ENCODE measurements at places on chromosomes 5 and 9. TPM values are rescaled to one million over a fixed set of nuclear protein-coding genes. Genes with fewer than 3 reads are reported as not detected.

GRCh38 chr5:179596421-179596820 lies 27.1 kb downstream of the HNRNPH1 start:
- no peak for DNase-seq
- H3K36me3 ChIP-seq = peaks cover 37% of the 10 kb centered on the region
- H3K27ac ChIP-seq = no peak overlapping the region
- H3K4me1 ChIP-seq = no peaks in the 10 kb centered on the region

GRCh38 chr5:161105525-161105924 lies 253.5 kb upstream of the ATP10B start:
- H3K4me3 ChIP-seq = no peak overlapping the region
- H3K4me1 ChIP-seq = no peaks in the 10 kb centered on the region
- no peaks in the 10 kb centered on the region for H3K27me3 ChIP-seq
- no peaks in the 10 kb centered on the region for H3K36me3 ChIP-seq
- DNase-seq = no peak
- H3K27ac ChIP-seq = no peak overlapping the region

DNA sequence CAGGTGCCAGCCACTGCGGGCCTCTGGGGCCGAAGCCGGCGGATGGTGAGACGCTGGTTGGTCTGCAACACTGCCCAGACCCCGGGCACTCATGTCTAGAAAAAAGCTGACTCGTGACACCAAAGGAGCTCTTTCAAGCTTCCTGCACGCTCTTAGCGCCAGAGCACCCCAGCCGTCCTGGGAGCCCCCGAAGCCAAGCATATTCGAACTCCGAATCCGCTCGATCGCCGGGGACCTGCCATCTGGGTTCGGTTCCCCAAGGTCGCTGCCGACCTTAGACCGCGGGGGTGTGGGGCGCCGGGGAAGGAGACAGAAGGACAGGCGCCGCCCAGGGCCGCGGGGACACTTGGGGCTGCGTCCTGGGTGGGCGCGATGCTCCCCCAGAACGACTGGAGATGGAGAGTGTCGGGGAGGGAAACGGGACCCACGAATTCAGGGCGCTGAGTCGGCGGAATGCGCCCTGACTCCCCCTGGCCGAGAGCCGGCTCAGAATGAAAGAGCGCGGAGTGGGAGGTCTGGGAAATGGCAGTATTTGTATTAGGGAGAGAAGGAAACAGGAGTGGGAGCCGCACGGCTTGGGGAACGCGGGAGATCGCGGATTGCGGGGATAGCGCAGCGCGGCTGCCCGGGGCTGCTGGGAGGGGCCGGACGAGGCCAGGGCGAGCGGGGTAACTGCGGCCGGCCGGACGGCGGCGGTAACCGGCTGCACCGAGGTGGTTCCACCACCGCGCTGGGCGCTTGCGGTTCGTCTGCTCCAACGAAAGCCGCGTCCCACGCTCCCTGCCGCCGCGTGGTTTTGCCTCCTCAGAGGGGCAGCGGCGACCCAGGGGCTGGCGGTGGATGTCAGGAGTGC lies 20.1 kb upstream of the MARCHF6 start:
- no peaks in the 10 kb centered on the region for H3K36me3 ChIP-seq
- DNase-seq = no peak
- H3K27ac ChIP-seq = no peak overlapping the region
- peak overlapping the region; percentile 75 for H3K4me3 ChIP-seq

DNA sequence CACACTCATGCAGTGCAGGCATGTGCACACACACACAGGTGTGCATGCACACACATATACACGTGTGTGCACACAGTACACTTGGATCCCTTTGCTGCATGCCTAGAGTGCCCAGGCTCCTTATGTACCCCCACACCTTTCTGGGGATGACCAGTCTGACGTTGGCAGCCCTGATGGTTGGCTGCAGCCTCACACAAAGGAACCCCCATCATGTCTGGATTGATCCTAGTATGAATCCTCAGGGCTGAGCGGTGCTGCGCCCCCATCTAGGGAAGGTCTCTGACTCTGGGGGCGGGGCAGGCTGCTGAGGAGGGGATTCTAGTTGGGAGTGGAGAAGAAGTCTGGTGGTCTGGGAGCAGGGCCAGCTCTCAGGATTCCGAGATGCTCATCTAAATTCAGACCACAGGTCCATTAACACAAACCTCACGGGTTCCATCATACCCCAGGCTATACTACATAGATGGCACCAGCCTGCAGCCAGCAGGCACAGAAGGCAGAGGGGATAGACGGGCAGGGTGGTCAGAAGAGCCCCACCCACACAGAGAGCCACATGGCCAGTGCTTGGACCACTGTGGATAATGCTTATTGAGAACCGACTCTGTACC lies 50.5 kb upstream of the OLFM1 start:
- peaks cover 5% of the 10 kb centered on the region for H3K27me3 ChIP-seq
- no peaks in the 10 kb centered on the region for H3K36me3 ChIP-seq
- DNase-seq = no peak

GRCh38 chr5:95600557-95600956 lies 19.3 kb upstream of the GPR150 start:
- peaks cover 5% of the 10 kb centered on the region for H3K36me3 ChIP-seq
- no peaks in the 10 kb centered on the region for H3K27me3 ChIP-seq
- no peak for DNase-seq
- H3K4me1 ChIP-seq = no peaks in the 10 kb centered on the region
- H3K27ac ChIP-seq = no peak overlapping the region

DNA sequence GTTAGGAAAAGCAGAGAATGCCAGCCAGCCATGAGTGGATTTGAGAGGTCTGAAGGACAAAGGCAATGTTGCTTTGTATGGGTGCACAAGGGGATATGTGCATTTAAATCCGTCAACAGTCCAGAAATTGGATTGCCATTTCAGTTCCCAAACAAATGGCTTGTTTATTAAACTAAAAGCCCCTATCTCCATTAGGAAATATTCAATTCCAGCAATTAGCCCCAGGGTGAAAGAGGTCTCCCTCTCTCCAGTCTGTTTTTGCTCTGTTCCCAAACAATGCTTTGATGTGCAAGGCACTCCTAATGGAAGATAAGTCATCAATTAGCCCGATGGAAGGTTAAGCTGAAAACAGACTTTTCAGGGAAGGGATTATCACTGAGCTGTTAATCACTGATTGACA lies 101.3 kb downstream of the C9orf152 start:
- no peaks in the 10 kb centered on the region for H3K27me3 ChIP-seq
- peaks cover 11% of the 10 kb centered on the region for H3K4me1 ChIP-seq
- DNase-seq = no peak

DNA sequence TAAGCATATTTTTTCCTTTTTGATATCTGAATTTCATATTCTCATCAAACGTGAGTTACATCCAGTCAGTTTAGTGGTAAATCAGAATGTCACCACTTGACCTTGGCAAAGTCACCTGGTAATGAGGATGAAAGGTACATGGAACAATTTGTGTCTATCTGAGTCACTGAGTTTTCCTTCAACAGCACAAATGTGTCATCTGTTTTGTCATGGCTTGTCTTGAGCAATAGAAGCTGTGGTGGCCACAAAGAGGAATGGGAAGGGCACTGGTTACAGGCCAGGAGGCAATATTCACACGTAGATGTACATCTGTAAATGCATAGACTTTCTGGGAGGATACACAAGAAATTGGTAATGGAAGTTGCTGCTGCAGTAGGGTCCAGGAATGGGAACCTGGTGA lies 8.4 kb upstream of the ZNF474 start:
- no peaks in the 10 kb centered on the region for H3K36me3 ChIP-seq
- no peaks in the 10 kb centered on the region for H3K27me3 ChIP-seq
- no peak overlapping the region for H3K27ac ChIP-seq
- H3K4me3 ChIP-seq = no peak overlapping the region

DNA sequence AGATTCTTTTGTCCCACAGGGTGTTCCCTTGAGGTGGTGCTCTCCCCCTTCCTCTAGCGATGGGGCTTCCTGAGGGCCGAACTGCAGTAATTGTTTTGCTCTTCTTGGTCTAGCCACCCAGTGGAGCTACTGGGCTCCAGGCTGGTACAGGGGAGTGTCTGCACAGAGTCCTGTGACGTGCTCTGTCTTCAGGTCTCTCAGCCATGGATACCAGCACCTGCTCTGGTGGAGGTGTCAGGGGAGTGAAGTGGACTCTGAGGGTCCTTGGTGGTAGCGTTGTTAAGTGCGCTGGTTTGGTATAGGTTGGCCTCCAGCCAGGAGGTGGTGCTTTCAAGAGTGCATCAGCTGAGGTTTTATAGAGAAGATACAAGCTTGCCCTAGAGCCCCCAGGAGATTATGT lies 20.4 kb upstream of the CEP72 start:
- no peaks in the 10 kb centered on the region for H3K4me1 ChIP-seq
- H3K36me3 ChIP-seq = no peaks in the 10 kb centered on the region
- no peak overlapping the region for H3K4me3 ChIP-seq
- H3K27ac ChIP-seq = no peak overlapping the region
- peak; percentile 2 for DNase-seq
- peaks cover 25% of the 10 kb centered on the region for H3K27me3 ChIP-seq

GRCh38 chr5:68444048-68444447 lies 228.5 kb downstream of the PIK3R1 start:
- H3K36me3 ChIP-seq = no peaks in the 10 kb centered on the region
- no peak for DNase-seq
- H3K27ac ChIP-seq = no peak overlapping the region

DNA sequence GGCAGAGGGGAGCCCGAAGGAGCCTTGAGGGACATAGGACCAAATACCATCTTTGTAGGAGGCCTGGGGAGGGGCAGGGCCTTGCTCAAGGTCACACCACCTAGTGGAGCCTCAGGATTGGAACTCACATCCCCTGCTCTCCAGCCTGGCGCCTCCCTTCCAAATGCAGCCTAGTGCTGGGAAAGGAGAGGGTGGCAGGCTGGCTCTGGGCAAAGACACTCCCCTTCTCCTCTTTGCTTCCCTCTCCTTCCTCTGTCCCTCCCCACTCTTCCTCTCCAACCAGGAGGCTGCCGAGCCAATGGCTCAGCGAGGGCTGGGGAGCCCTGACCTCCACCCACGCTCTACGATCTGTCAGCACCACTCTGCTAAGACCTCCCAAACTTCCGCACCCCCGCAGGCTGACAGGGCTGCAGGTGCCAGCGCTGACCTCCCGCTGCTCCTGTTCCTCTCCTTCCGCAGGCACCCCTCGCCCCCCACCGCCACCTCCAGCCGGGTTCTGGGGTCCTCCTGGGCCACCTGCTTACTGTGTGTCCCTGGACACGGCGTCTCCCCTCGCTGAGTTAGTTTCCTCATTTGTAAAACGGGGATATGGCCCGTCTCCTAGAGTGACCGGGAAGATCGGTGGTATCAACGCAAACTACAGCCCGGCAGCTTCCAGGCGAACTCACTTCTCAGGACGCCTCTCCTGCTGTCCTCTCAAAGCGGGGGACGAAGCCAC lies 52.9 kb downstream of the C9orf50 start:
- H3K4me1 ChIP-seq = peaks cover 18% of the 10 kb centered on the region
- DNase-seq = no peak
- peaks cover 19% of the 10 kb centered on the region for H3K27me3 ChIP-seq
- H3K27ac ChIP-seq = no peak overlapping the region

GRCh38 chr5:143259254-143259605 lies 144.3 kb downstream of the NR3C1 start:
- peaks cover 11% of the 10 kb centered on the region for H3K4me1 ChIP-seq
- H3K27ac ChIP-seq = no peak overlapping the region
- no peaks in the 10 kb centered on the region for H3K27me3 ChIP-seq
- DNase-seq = no peak

- no peak for DNase-seq
- no peak overlapping the region for H3K4me3 ChIP-seq
- no peak overlapping the region for H3K27ac ChIP-seq
- no peaks in the 10 kb centered on the region for H3K36me3 ChIP-seq
- peaks cover 6% of the 10 kb centered on the region for H3K27me3 ChIP-seq
Measured at GRCh38 chr5:174096619-174097018, 51.1 kb downstream of the NSG2 start.

- no peak for DNase-seq
- no peak overlapping the region for H3K4me3 ChIP-seq
- no peaks in the 10 kb centered on the region for H3K4me1 ChIP-seq
- no peaks in the 10 kb centered on the region for H3K27me3 ChIP-seq
- H3K36me3 ChIP-seq = peaks cover 25% of the 10 kb centered on the region
Measured at GRCh38 chr5:78077369-78078068, 217.0 kb downstream of the AP3B1 start.

GRCh38 chr5:124889486-124889825 lies 143.0 kb upstream of the ZNF608 start:
- DNase-seq = no peak
- no peak overlapping the region for H3K4me3 ChIP-seq
- H3K27me3 ChIP-seq = no peaks in the 10 kb centered on the region
- H3K4me1 ChIP-seq = no peaks in the 10 kb centered on the region
- no peak overlapping the region for H3K27ac ChIP-seq
- H3K36me3 ChIP-seq = no peaks in the 10 kb centered on the region

- H3K4me1 ChIP-seq = no peaks in the 10 kb centered on the region
- no peak overlapping the region for H3K27ac ChIP-seq
- DNase-seq = no peak
- peaks cover 16% of the 10 kb centered on the region for H3K27me3 ChIP-seq
- H3K36me3 ChIP-seq = no peaks in the 10 kb centered on the region
Measured at GRCh38 chr9:126208216-126208758, 118.3 kb upstream of the MVB12B start.

- H3K36me3 ChIP-seq = no peaks in the 10 kb centered on the region
- H3K27me3 ChIP-seq = peaks cover 3% of the 10 kb centered on the region
- H3K4me3 ChIP-seq = no peak overlapping the region
- no peaks in the 10 kb centered on the region for H3K4me1 ChIP-seq
- no peak for DNase-seq
- H3K27ac ChIP-seq = no peak overlapping the region
Measured at GRCh38 chr5:111774525-111774924, 17.5 kb upstream of the NREP start.

GRCh38 chr5:136694258-136694657 lies 328.9 kb upstream of the TRPC7 start:
- no peak overlapping the region for H3K27ac ChIP-seq

DNA sequence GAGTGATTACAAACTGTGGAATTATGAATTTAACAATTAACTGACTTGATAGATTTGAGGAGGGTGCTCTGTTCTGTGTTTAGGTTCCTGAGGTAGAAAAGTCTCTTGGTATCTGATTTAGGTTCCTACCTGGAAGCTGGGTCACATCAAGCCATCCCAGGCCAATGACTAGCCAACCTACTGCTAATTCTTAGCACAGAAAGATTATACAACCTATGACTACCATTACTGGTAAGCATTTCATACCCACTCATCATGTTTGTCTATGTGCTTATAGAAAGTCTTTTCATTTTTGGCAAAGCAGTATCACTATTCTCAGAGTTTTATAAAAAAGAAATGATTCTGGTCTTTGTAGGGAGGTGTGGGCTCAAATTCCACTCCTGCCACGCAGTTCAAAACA lies 49.7 kb downstream of the GNAQ start:
- peaks cover 81% of the 10 kb centered on the region for H3K4me1 ChIP-seq
- no peak overlapping the region for H3K27ac ChIP-seq
- no peak for DNase-seq

GRCh38 chr9:94780516-94780950 lies 54.0 kb downstream of the AOPEP start:
- H3K27ac ChIP-seq = no peak overlapping the region
- H3K4me1 ChIP-seq = peaks cover 6% of the 10 kb centered on the region
- H3K4me3 ChIP-seq = no peak overlapping the region

- H3K27me3 ChIP-seq = no peaks in the 10 kb centered on the region
- H3K27ac ChIP-seq = no peak overlapping the region
Measured at GRCh38 chr5:175678074-175678473, 20.2 kb downstream of the HRH2 start.

- no peak overlapping the region for H3K4me3 ChIP-seq
- no peak for DNase-seq
- no peak overlapping the region for H3K27ac ChIP-seq
- no peaks in the 10 kb centered on the region for H3K4me1 ChIP-seq
- peaks cover 7% of the 10 kb centered on the region for H3K27me3 ChIP-seq
Measured at GRCh38 chr5:110945874-110946436, 125.6 kb upstream of the TSLP start.

AIF1L gene
- 1.4 TPM for total RNA-seq

REEP2 gene
- total RNA-seq = 2.2 TPM

LRRC70 gene
- 1.0 TPM for total RNA-seq

SV2C gene
- not detected for total RNA-seq

PLCXD3 gene
- not detected for total RNA-seq

IFNA21 gene
- total RNA-seq = not detected

CDKN2B gene
- not detected for total RNA-seq
